Astrocyte of the cerebellum (primary cell): ENCODE measurements at places on chromosomes 7 and 10.

GRCh38 chr7:5351507-5352265, 68.9 kb downstream of the SLC29A4 start:
- DNase-seq = no peak

- no peak for DNase-seq
These were observed 44.6 kb downstream of the RASGEF1A start for GRCh38 chr10:43222210-43222720.

- no peak for DNase-seq
These were observed 1.3 kb downstream of the SPRN start for GRCh38 chr10:133422807-133423771.

- no peak for DNase-seq
These were observed 148.2 kb downstream of the PRKAG2 start for GRCh38 chr7:151728746-151729145.

DNA sequence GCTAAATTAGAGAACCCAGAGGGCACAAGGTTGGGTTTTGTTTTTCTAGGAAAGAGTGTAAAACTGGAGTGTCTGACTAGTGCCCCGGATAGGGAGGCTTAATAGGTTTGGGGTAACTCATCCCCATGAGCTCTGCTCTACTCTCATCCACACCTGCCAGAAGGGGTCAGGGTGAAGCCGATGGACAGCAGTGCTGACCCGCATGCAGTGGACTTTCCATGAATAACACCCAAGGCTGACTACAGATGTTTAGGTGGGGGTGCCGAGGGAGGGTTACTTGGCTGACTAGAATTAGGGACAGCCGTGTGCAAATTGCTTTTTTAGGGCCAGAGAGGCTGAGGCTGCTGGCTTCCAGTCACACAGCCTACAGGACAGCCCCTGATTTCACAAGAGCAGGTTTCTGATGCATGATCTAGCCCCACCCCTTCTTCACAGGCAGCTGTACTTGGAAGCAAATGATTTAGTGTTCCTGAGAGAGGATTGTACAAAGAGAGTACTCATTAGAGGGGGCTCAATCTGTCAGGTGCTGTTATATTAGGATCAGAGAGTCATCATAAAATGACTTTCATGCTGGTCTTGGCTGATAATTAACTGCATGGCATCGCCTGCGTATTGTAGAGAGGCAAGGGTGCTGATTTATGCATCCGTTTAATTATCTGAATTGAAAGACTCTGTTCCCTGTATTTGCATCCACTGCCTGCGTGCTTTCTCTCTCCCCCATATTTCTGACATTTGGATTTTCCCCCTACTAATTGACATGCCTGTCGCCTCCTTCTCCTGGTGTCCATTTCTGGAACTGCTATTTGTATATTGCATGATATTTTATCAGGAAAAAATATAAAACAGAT, 9.5 kb downstream of the INHBA start:
- no peak for DNase-seq

GRCh38 chr10:124725791-124726190, 18.4 kb downstream of the FAM53B start:
- DNase-seq = no peak

GRCh38 chr7:34165927-34166550, 260.7 kb downstream of the BMPER start:
- peak; percentile 32 for DNase-seq
